ENCODE measurements at places on chromosomes 7 and 10.
A peak's percentile ranks its signal among the peaks of the same experiment; 100 is the strongest.

- DNase-seq, result no peak
These were observed 21.8 kb downstream of the PRSS2 start for GRCh38 chr7:142792593-142792992.

GRCh38 chr10:132690401-132690800, 95.5 kb downstream of the NKX6-2 start:
- no peak for DNase-seq

DNA sequence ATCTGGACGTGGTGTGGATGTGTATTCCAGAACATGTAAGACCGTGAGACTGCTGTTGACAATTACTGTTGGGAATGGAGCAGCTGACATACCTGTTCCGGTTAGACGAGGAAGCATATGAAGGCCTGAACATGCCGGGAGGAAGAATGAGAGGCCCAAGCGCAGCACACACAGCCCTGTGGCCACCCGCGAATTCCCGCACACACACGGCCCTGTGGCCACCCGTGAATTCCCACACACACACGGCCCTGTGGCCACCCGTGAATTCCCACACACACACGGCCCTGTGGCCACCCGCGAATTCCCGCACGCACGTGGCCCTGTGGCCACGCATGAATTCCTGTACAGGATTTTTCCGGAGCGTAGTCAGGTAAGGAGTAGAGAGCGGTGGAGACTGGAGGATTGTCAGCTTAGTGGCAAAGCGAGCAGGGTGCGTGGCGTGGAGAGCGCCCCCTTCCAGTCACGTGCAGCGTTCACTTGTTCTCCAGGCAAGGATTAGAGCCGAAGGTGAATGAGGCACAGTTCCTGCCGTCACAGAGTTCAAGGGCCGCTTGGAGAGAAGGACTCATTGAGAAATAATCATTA, 9.5 kb upstream of the SUN1 start:
- no peak for DNase-seq

DNA sequence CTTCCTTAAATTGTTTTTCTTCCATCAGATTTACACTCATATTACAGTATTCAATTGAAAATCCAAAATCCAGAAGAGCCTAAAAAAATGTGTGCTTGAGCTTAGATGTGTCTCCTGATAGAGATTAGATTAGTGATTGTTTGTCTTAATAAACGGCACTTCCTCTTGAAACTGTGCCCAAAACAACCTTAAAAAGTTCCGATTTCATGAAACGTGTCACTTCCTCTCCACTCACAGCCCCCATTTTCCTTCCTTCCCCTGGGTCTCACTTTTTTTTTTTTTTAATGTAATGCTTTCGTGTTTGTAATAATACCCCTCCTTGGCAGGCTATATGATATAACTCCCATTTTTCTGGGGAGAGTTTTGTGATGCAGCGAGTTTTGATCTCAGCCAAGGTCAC, 114.8 kb upstream of the ADO start:
- no peak for DNase-seq

GRCh38 chr7:107660381-107661080, at the start of gene SLC26A4:
SLC26A4 (plus strand) TSS chr7:107660828; CDS start chr7:107661642, 814 bp downstream.
- peak; percentile 44 for DNase-seq

- DNase-seq, result peak; percentile 7
These were observed 6.0 kb downstream of the CYREN start for GRCh38 chr7:135164357-135165061.

- no peak for DNase-seq
These were observed 117.8 kb downstream of the GRK5 start for GRCh38 chr10:119325131-119325530.
